NCI-H1436 (cell line): ENCODE measurements at places on chromosomes 1 and 21.

GRCh38 chr1:218779341-218780100 lies 394.2 kb upstream of the LYPLAL1 start:
- DNase-seq = no peak

DNA sequence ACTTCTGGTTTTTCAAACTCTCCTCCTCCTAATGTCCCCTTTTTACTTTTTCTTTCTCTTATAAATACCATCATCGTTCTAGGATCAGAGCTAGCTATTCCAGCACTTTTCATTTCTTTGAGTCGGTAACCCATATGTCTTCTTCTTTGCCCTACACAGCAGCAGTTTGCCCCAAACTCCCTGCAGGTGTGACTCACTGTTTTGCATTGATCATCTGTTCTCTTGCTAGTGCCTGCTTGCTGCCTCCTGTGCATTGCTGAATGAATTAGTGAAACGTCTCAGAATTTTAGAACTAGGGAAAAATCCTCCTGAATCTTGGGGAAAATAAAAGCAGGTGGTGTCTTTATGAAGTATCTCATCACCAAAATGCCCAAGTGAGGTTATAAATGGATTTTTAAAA lies 21.7 kb downstream of the KCNK2 start:
- no peak for DNase-seq

GRCh38 chr1:54400329-54400728 lies 5.9 kb downstream of the SSBP3 start:
- DNase-seq = no peak

- DNase-seq = no peak
Observed at GRCh38 chr1:188295157-188295556, 1466.4 kb downstream of the PLA2G4A start.

DNA sequence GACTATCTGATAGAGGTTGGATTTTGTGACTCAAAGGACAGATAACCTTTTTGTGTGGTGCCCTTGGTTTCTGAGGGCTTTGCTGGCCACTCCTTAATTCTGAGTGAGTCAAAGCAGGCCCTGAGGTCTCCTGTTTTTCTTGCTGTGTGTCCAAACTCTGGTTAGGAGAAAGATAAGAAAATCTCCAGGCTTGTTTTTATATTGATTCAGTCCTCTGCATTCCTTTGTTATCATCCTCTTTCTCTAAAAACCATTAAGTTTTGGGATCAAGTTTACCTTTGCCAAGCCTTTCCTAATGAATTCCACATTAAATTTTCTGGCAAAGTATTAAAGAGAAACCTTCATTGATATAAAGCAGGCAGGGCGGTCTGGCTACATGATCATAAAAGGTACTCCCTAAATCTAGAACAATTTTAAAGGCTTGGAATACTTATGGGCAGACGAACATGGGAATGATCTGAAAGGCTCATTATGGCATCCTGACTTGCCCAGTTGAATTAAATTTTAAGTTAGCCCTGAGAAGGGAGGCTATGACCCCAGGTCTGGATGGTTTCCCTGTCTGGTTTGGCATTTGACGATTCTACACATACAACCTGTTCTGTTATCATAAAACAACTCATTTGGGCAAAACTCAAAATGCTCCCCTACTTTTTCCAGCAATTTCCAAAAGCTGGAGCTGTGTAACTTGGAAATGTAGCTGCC lies 20.8 kb downstream of the ZBTB8B start:
- DNase-seq = no peak
